ENCODE measurements at places on chromosomes 13 and 19. TPM values are rescaled to one million over a fixed set of nuclear protein-coding genes. Genes with fewer than 3 reads are reported as not detected.

SPC24 gene
- 20.0 TPM for polyA plus RNA-seq

LYL1 gene
- 7.7 TPM for polyA plus RNA-seq

BTBD2 gene
- 172 TPM for polyA plus RNA-seq

BCAM gene
- 43.8 TPM for polyA plus RNA-seq

ERCC1 gene
- 98.1 TPM for polyA plus RNA-seq

PTGER1 gene
- polyA plus RNA-seq, result 0.54 TPM

GIPR gene
- 1.4 TPM for polyA plus RNA-seq

ZNF714 gene
- polyA plus RNA-seq, result 19.7 TPM

TMEM238 gene
- 0.86 TPM for polyA plus RNA-seq

LILRA5 gene
- polyA plus RNA-seq, result not detected

TNFAIP8L1 gene
- 11.8 TPM for polyA plus RNA-seq

ZNF790 gene
- 9.8 TPM for polyA plus RNA-seq

CGB3 gene
- polyA plus RNA-seq, result 0.73 TPM

SMIM24 gene
- polyA plus RNA-seq, result 3.6 TPM

NKG7 gene
- polyA plus RNA-seq, result not detected

GRK1 gene
- polyA plus RNA-seq, result 0.36 TPM

PALM gene
- polyA plus RNA-seq, result 260 TPM

SLAIN1 gene
- polyA plus RNA-seq, result 112 TPM

C5AR2 gene
- 0.51 TPM for polyA plus RNA-seq

ATP4B gene
- polyA plus RNA-seq, result 1.3 TPM

ODAD3 gene
- polyA plus RNA-seq, result 7.1 TPM

CGB7 gene
- polyA plus RNA-seq, result 0.29 TPM

ZNF525 gene
- polyA plus RNA-seq, result 5.9 TPM

CRX gene
- 0.18 TPM for polyA plus RNA-seq

RNF17 gene
- polyA plus RNA-seq, result 0.25 TPM

UPF3A gene
- 194 TPM for polyA plus RNA-seq

Measured in spinal cord (tissue), 10 donors.